ENCODE measurements at places on chromosomes 7 and 10.

GRCh38 chr10:102234888-102235597, 6.3 kb downstream of the PITX3 start:
- no peak for DNase-seq

DNA sequence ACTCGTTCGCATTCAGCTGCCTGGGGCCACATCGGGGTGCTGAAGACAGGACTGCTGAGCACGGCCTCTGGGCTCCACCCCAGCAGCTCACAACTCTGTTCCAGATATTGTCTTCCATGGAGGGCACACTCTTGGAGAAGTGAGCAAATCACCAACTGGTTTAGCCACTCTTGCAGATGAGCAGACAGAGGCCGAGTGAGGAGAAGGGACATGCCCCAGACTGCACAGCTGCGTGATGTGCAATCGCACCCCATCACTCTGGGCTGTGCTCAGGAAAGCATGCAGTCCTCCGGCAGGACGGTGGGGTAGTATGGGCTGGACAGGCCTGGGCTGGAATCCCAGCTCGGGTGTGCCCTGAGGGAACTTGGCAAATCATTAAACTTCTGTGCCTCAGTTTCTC, 111.6 kb downstream of the FAM53B start:
- DNase-seq = no peak

- DNase-seq = no peak
Measured at GRCh38 chr10:6305401-6306321, 102.9 kb downstream of the PFKFB3 start.

DNA sequence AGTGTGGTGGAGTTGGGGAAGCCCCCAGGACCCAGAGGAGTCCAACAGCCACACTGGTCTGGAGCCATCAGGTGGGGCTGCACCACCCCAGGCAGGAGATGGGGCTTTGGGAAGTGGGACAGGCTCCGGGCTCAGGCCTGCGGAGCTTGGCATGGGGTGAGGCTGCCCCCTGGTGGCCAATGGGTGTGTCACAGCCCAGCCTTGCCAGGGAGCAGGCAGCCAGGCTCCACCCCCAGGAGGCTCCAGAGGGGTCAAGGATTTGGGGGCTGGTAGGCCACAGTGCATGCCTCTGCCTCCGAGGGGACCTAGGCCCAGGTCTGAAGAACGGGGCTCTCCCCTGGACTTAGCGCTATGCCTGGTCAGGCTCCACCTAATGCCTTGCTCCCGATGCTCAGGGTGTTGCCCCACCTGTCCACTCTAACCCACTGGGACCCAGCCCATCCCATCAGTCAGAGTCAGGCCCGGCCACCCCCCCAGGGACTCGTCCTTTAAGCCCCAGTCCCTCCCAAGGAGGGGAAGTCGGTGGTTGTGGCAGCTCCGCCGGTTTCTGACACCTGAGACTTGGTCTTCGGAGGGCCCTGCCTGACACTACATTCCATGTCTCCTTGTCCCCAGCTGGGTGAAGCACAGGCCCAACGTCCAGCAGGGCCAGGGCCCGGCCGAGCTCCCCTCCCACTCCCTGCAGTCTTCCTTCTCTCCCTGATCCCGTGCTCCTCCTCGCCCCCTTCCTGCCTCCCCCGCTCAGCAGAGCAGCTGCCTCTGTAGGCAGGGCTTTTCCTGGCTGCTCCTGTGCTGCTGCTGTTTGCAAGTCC, 11.3 kb upstream of the SAMD8 start:
- DNase-seq = peak; percentile 73

GRCh38 chr7:134477954-134478353, 19.1 kb upstream of the AKR1B1 start:
- peak; percentile 42 for DNase-seq

DNA sequence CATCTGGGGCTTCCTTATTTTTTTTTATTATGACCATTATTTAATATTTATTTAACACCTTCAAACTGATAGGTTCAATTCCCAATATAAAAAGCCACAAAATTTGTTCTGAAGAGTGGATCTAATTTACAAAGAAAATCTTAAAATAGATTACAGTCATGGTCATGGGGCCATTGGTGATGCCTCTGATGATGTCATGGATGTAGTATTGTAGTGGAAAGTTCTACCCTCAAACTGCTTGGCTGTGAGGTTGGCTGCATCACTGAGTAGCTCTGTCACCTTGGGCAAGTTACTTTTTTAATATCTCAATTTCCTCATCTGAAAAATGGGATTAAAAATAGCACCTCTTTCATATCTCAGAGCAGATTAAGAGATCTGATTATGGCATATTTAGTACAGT, 128.5 kb downstream of the DKK1 start:
- peak; percentile 86 for DNase-seq

GRCh38 chr10:76082232-76082631, 650.8 kb downstream of the LRMDA start:
- DNase-seq = peak; percentile 38

GRCh38 chr7:135102372-135102771, 45.5 kb upstream of the TMEM140 start:
- no peak for DNase-seq

- DNase-seq = no peak
Measured at GRCh38 chr7:80309971-80310549, 175.4 kb downstream of the GNAI1 start.

DNA sequence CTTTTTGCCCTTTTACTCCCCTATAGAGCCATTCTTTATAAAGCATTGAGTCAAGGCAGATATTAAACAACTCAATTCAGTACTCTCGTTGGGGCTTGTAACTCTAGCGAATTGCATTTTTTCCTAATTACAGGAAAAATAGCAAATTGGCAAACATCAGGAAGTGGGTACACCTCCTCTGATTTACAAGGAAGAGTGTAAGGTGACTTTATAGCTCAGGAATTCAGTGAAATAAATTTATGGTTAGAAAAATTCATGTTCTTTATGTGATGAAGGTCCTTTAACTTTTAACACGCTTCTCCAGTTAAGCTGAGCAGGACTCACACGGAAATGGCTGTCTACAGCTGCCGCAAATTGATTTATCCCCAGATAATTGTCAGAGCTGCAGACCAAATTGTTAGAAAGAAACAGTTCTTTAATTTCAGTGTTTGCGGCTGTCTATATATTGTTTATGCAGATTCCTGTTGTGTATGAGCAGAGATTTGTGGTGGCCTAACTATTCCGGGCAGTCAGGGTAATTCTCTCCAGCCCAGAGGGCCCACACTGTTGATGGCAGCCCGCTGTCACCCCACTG, 151.1 kb upstream of the MKI67 start:
- no peak for DNase-seq

GRCh38 chr10:79318369-79318768, 28.9 kb upstream of the PPIF start:
- DNase-seq = no peak

- DNase-seq = no peak
Measured at GRCh38 chr7:101795461-101795860, 22.0 kb upstream of the CUX1 start.

DNA sequence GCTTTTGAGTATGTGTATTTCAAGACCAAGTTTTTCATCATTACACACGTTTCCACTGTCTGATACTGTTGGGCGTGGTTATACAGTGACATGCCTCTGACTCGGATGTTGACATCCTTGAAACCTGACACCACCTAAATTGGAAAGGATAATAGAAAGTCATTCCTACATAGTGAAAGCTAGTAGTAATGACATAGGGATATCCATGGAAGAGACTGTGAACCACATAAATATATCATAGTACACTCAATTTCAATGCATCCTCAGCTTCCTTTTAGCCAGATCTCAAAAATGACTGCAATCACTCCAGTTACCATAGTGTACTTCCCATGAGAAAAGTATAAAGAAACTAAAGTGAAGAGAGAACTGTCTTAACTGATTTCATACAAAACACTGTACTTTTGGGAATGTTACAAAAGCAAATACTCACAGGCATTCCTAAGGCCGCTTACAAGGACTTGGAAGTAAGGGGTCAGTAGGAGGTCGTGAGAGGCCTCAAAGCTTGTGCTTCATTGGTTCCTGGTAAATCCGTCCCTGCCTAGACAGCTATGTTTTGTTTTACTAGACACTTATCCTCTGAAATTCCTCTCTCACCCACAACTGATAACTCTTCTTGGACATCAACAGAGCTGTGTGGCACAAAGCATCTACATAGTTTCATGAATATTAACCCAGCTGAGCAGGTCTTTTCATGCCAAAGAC, 71.8 kb upstream of the VWDE start:
- peak; percentile 69 for DNase-seq

DNA sequence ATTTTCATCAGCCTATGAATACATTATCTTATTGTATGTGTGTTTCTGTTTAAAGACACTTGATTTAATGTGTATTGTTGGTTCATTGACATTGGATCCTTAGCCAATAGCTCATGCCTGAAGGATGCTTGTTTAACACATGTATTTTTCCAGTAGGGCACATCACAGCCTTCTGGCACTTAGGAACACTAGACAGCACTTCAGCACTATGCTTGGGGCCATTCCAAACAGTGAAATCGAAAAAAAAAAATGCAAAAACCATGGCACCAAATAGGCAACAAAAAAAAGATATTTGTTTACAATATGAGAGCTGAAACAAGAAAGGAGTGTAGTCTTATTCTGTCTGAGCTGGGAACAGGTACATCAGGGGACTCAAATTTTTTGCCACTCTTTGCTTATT, 262.8 kb downstream of the SLC25A13 start:
- no peak for DNase-seq

- no peak for DNase-seq
Measured at GRCh38 chr10:38147686-38148085, 53.5 kb downstream of the ZNF37A start.

DNA sequence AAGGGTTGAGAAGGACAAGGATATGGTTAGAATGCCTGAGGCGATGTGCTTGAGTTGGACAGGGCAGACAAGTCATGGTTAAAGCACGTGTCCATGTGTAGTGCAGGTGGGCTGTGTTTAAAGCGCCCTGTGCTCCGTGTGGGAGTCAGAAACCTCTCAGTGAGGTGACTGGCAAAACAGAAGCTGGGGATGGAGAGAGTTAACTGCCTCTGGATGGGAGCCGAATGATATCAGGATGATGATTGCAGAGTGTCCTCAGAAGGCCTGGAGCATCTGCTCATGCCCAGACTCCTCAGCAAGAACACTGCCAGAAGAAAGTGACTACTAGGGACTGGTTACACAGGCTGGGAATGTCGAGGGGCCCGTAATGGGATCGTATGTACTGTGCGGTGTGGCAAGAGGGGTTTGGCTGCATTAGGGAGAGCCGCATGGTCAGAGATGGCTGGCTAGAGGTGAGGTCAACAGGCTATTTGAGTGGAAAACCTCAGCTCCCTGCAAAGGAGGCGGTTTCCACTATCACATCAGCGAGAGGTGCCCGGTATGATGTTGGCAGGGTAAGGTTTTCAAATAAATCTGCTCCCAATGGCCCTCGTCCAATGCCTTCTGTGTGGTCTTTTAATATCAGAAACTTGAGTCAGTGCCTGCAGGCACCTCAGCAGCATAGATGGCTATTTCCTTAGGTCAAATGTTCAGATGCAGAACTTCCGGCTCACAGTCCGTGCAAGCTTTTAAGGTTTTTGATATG, 26.1 kb upstream of the MRC1 start:
- peak; percentile 69 for DNase-seq

DNA sequence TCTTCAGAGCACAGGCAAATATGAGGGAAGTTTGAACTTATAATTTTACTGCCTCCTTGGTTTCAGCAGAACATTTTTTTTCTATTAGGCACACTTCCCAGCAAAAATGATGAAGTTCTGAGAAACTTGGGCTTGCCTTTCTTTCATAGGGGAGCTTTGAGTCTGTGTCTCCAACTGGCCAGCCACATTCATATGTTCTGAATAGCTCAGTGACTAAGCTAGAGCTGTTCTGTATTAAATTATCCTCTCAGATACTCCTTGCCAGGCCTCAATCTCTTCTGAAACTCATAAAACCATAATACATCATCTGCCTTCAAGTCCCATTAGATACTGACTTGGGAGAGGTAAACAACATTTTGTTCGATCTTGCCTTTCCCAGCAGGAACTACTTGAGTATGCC, 476.5 kb downstream of the GPAM start:
- DNase-seq = peak; percentile 95

- DNase-seq = peak; percentile 46
Measured at GRCh38 chr10:554182-554848, 135.2 kb downstream of the DIP2C start.

GRCh38 chr10:130621231-130621775, 485.1 kb downstream of the GLRX3 start:
- DNase-seq = no peak

- DNase-seq = no peak
Measured at GRCh38 chr10:34661580-34661979, 153.5 kb downstream of the PARD3 start.

DNA sequence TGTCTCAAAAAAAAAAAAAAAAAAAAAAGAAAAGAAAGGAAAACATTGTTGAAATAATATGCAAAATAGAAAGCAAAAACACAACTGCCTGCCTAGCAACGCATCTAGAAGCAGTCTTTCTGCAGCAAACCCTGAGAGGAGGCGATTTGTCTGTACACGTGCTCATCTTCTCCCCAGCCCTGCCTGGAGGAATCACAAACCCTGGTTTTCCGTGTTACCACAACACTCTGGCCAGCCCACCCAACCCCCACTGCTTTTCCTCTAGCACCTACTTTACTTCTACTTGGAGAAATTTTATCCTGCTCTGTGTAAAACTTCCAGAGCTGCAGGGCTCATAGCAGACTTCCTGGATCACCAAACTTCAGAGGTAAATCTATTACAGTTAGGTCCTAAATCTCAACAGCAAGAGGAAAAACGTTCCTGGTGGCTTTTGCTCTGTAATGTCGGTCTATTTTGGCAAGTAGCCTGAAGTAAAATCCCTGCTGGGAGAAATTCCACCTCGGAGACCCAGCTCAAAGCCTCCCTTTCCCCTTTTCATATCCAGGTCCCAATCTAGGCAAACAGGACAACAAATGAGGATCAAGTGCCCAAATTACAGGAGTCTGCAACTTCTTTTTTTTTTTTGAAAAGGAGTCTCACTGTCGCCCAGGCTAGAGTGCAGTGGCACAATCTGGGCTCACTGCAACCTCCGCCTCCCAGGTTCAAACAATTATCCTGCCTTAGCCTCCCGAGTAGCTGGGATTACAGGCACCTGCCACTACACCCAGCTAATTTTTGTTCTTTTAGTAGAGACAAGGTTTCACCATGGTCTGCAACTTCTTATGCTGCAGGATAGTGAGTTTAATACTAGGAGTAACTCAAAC, 91.6 kb downstream of the DNMBP start:
- DNase-seq = peak; percentile 81

DNA sequence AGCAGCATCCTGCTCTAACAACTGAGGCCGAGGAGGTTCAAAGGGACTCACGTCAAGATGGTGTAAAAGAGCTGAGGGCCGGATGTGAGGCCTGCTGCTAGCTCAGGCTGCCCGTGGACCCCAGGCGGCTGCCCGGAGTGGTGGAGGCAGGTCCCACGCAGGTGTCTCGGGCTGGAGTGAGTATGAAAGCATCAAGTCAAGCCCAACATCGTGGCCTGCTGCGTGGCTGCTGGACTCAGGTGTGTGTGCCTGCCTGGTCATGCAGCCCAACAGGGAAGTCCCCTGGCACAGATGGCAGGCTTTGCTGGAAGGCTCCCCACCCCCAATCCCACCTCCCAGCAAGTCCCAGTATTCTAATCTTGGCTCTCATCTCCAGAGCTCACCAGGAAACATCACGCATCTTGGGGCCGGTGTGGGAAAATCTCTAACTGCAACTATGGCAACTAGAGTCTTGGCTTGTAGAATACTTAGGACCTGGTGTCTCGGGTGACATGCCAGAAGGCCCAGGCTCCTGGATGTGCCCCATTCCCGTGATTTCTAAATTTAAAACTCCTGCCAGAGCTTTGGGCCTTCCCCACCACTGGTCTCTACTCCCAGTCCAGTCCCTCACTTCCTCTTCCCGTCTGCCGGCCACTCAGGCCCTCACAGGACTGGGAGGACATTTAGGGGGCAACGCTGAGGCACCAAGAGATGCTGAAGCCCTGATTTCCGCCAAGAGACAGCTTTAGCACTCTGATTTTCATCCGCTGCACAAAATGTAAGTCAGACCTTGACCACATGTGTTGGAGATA, 85.9 kb downstream of the PRKAG2 start:
- DNase-seq = no peak

GRCh38 chr10:50431133-50431532, 179.8 kb upstream of the ASAH2 start:
- peak; percentile 88 for DNase-seq
